Amygdala (tissue), 56 donors: ENCODE measurements at places on chromosomes 5 and 9.

DNA sequence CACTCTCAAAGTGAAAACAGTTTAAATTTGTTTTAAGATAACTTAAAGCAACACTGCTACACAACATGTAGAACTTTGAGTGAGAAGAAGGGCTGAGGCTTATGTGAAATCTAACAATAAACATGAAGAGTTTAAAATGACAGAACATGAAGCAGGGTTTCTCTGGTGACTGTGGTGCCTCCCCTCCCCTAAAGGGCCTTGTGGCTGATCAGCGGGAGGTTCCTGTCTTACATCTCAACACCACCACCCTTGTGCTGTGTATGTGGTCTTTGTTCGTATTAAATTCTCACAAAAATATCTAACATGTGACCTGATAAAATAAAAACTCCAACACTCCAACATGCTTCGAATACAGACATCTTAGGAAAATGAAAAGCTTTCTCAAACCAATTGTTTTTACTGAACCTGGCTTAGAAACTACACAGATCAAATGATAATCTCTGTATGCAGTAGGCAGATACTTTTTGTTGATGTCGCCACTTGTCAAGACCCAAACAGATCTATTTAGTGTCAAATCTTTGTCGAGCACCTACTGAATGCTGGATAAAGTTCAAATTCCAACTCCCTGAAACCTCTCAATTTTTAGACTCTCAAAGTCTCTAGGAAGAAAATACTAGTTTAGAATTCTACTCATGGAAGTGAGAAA is 9.9 kb upstream of the IQGAP2 start:
- DNase-seq: no peak

- DNase-seq: no peak
Measured at GRCh38 chr5:139985733-139986132, 57.4 kb downstream of the NRG2 start.

DNA sequence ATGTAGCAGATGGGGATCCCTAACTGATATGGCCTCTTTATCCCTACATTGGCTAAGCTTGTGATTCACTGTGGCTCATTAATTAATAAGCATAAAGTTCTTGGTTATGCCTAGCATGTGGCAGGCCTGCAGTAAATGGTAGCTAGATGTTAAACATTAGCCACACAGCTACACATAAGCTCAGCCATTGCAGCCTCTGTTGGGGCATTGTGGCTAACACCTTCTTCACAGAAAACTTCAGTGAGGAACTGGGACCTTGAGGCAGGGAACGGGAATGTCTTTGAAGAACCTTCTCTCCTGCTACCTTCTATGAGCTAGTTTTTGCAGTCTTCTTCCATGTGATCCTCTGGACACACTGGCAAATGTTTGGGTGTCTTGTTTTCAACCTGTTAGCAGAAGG is 338.2 kb downstream of the NTRK2 start:
- DNase-seq: no peak

GRCh38 chr5:142320851-142321560 is 3.8 kb downstream of the SPRY4 start:
- no peak for DNase-seq

- DNase-seq: no peak
Measured at GRCh38 chr5:140800816-140801493, at the start of gene PCDHA3. Gene PCDHA3, plus strand, starts transcription at chr5:140801057.

GRCh38 chr5:89707891-89708290 is 701.7 kb downstream of the CETN3 start:
- DNase-seq: no peak

GRCh38 chr5:22500556-22500955 is 352.6 kb downstream of the CDH12 start:
- no peak for DNase-seq

DNA sequence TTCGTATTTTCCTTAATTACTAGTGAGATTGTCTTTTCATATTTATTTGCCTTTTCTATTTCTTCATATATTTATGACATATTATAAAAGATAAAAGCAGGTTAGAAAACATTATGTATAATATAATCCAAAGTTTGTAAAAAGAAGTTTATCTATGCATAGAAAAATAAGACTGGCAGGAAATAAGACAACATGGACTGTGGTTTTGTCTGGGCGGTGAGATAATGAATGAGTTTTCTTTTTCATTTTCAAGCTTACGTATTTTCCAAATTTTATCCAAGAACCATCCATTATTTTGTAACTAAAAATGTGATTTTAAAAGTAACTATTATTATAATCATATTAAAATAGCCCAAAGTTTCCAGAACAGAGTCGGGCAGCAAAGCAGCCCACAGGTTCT is 109.8 kb upstream of the MVB12B start:
- no peak for DNase-seq

GRCh38 chr5:151406322-151406947 is 41.0 kb upstream of the SLC36A1 start:
- DNase-seq: no peak

DNA sequence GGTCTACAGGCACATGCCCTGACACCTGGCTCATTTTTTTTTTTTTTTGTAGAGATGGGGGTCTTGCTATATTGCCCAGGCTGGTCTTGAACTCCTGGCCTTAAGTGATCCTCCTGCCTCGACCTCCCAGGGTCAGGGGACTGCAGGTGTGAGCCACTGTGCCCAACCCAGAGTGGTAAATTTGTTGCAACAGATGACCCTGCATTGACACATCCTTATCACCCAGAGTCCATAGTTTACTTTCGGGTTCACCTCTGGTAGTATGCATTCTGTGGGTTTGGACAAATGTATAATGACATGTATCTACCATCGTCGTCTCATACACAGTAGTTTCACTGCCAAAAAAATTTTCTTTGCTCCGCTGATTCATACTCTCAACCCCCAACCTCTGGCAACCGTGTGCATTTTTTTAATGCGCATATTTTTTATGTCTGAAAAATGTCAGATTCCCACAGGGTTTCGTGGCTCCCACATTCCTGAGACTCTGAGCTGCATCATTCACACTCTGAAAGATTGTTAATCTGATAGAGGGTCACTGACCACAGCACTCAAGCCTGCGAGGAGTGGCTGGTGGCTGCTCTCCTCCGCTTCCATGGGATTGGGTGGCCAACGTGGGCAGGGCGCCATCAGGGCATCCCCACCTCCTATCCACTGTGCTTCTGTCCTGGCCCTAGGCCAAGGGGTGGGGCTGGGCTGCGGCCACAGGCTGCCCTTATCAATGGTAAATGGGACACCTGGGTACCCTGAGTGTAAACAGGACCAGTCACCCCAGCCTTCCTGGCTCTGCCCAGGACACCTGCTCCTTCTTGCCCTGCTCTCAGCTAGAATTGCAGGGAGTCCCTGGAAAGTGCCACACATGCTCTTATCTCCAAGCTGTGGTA is 9.6 kb downstream of the NDST1 start:
- DNase-seq: no peak
